ENCODE measurements at places on chromosomes 5 and 9.

DNA sequence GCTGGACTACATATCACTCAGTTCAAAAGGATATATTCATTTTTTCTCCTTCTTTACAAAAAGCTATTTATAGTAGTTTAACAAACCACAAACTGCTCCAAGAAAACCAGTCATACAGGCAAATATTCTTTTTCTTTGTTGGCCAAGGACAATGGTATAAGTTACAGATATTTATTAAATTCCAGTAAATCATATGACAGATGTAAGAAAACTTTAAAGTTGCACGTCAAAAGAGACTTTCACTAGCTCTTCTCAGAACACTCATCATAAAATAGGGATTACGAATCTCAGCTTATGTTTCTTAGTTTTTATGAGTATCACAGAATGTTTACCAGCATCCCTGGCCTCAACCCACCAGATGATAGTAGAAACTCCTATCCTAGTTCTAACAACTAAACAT lies 67.2 kb downstream of the ANKRD31 start:
- DNase-seq = no peak

GRCh38 chr9:86246752-86247161 lies 12.7 kb downstream of the C9orf153 start:
- no peak for DNase-seq

DNA sequence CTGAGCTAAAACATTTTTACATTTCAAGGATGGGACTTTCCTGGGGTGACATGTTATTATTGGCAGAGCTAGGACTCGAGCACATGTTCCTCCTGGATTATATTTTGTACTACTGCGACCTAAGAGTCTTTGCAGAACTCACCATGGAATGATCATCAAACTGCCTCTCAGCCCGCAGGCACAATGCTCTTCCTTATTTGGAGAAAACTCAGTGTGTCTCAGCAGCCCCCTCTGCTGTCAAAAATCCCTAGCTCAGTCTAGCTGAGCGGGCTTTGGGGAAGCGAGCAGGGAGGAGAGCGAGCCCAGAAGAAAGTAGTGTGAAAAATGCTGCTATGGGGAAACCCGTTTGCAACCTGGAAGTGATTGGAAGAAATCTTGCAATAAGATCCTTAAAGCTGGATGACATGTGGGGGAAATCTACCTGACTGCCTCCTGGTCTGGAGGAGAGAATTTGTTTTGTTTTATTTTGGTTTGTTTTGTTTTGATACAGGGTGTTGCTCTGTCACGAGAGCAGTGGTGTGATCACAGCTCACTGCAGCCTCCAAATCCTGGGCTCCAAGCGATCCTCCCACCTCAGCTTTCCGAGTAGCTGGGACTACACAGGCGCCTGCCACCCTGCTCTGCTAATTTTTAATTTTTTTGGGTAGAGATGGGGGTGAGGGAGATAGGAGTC lies 89.9 kb upstream of the CLINT1 start:
- DNase-seq = peak; percentile 94

GRCh38 chr5:171462928-171463861 lies 43.7 kb downstream of the FGF18 start:
- no peak for DNase-seq

DNA sequence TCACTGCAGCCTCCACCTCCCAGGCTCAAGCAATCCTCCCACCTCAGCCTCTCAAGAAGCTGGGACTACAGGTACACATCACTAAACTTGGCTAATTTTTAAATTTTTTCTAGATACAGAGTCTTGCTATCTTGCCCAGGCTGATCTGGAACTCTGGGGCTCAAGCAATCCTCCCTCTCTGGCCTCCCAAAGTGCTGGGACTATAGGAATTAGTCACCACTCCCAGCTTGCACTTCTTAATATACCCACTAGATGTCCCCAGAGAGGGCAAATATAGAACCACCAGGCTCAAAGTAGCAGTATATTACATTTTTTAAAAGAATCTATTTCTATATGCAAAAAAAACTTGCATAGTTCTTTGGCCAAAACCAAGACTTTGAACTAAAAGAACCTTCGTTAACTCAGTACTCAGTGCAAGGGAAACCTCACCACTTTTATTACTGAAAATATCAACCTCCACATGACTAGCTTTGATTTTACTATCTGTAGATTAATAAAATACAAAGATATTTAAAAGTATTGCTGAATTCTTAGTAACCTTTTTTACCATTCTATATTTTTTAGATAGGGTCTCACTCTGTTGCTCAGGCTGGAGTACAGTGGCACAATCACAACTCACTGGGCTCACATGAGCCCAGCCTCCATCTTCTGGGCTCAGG lies 25.8 kb upstream of the HSD17B3 start:
- DNase-seq = peak; percentile 41

DNA sequence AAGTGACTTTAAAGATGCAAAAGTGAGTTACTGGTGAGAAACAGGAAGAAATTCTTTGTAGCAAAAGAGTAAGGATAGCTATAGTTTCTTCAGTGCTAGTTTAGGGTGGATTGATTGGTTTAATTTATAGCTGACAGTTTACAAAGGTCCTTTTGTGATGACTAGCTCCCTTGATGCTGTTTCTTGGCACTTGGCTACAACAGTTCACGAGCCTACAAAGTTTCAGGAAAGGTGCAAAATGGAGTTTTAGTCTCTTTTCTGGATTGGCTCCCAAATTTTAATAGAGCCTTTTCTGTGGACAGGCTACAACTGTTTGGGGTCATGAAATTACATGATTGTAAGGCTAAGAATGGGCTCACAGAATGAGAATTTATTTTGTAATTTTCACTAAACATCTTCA lies 40.9 kb upstream of the BNIP1 start:
- DNase-seq = no peak

- no peak for DNase-seq
These were observed 100.4 kb downstream of the GLDC start for GRCh38 chr9:6545017-6545691.

DNA sequence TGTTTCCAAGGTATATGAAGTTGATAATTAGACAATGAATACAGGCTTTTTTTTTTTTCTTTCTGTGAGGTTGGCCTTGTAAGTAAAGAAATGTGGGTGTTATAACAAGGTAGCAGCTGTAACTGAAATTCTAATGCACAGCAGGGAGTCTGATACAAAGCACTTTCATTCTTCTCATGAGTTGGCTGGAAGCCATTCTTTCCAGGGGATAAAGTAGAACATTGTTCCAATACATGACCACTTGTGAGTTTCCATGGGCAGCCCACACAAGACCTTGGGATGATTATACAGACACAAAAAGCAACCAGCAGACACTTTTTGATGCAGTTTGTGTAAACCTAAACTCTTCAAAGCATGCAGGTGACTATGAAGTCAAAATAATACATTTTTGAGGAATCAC lies 1785.9 kb upstream of the WWC1 start:
- DNase-seq = no peak

DNA sequence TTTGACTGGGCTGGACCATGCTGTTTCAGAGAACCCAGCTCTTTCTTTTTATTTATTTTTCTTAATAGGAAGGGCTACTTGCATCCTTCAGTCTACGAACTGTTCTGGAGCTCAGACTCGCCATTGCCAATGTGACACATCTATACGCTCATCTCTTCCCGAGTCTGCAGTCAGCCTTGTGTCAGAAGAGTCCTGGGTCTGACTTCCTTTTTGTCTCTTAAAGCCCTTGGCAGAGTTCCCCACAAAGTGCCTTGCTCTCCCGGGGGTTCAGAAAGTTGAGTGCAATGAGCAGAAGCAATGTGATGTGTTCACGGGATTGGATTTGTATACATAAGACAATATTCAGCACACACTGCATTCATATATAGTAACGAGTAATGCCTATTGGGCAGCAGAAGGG lies 140.4 kb downstream of the ATPSCKMT start:
- DNase-seq = peak; percentile 49

DNA sequence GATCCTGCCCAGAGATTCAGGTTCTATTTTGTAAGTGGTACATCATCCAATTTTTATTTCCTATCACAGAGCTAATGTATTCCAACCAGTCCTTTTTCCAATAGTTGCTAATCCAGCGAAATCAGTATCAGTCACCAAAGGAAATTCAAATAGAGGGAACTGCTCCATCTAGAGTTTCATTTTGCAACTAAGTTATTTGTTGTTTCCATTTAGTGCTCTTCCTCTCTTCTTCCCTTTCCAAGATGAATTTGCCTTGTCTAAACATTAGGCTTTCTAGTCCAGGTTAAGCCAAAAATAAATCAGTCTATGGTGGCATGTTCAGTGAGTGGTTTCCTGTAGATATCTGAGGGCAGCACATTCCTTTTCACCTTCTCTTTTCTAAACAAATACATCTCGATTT lies 79.8 kb upstream of the SPATA31D4 start:
- no peak for DNase-seq

DNA sequence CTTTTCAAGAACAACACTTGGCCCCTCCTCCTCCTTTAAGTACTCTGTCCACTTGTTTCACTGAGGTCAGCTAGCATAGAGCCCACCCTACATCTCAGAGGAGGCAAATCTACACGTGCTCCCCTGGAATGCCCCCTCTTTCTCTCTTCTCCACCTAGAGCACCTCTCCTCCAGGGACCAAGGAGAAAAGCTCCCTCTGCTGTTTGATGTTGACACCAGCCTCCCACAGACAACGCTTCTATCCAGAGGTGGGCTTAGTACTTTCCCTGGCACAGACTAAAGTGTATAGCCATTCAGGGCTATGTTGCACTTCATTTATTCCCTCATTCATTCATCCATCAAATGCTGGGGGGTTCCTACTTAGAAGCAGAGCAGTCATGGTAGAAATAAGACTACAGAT lies 68.2 kb upstream of the TAF1L start:
- no peak for DNase-seq

DNA sequence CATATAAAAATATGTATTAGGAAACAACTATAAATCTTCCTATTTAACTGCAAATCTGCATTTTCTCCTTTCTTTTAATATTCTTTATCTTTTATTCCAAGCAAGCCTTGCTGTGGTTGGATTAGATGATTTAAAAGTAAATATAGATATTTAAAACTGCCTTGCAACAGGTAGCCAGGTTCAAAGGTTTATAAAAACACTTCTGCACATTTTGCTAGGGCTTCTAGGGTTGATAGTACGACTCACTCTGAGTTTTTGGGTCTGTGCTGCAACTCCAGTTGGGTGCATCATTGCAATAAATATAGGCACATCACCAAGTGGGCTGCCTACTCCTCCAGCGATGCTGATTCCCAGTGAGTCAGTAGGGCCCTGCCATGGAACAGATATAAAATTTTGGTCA lies 167.7 kb downstream of the MPDZ start:
- no peak for DNase-seq

DNA sequence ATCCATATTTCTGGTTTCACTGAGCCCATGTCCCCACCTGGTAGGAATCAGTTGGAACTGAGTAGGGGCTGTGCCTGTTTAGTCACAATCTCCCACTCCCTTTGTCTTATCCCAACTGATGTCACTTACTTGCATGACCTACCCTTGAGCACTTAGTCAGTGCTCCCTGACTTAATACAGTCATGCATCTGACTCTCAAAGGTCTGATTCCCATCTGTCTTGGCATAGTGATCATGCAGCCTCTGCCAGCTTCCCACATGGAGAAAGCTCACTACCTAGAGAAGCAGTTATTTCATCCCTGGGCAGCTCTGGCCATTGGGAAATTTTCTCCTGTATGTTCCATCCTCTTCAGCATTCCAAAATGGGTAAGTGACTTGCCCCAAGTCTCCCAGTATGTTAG lies 24.8 kb downstream of the ABLIM3 start:
- DNase-seq = no peak

GRCh38 chr5:140372971-140373487 lies 13.0 kb downstream of the SLC4A9 start:
- peak; percentile 45 for DNase-seq

- peak; percentile 92 for DNase-seq
These were observed 8.2 kb upstream of the PARP8 start for GRCh38 chr5:50658246-50658645.

DNA sequence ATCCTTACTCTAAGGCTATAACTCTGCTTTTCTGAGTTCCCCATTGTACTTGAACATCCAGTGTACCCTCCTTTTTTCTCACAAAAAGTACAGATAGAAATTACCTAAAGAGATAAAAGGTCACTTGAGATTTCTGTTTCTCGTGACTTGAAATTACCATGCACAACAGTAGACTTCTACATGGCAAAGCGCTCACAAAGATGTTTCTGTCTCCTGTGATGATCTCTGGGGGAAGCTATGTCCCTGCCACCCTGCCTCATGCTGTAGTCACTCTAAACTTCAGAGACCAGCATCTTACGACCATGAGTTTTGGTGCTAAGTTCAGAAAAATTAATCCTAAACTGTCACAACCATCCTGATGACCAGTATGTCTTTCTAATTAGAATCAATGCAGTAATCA lies 36.2 kb downstream of the NFIB start:
- DNase-seq = no peak

DNA sequence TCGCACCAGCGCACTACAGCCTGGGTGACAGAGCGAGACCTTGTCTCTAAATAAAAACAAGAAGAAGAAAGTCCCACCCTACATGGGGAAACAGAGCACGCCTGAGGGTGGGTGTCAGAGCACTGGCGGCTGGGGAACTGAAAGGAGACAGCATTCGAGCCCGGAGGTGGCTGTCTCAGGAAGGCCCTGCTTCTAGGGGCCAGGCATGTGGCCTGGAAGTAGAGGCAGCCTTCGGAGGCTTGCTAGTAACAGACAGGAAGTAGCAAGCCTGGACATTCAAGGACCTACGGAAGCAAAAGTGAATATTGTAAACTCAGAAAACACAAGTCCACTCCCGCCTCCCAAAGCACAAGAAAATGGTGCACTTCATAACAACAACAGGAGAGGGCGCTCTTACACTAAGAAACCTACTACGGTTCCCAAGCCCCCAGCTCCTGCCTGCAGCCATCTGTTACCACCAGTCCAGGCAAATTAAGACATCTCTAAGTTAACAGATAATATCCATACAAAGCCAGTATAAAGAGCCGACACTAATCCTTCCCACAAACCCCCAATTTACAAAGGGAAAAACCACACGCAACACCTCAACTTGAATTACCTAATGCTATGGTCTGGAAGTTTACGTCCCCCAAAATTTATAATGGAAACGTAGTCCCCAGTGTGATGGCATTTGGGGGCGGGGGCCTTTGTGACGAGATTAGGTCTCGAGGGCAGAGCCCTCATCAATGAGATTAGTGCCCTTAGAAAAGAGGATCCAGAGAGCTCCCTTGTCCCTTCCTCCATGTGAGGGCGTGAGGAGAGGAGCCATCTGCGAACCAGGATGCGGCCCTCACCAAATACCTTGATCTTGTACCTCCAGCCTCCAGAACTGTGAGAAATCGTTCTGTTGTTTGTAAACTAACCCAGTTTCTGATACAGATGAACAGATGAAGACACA lies 7.7 kb downstream of the RASGEF1C start:
- DNase-seq = no peak

All from MV-4-11 (cell line).